ENCODE measurements at places on chromosomes 11 and 22.

GRCh38 chr11:74312326-74312725 lies 886 bp upstream of the P4HA3 start:
- DNase-seq = no peak

- DNase-seq = no peak
These were observed 690.2 kb downstream of the NTM start for GRCh38 chr11:132060567-132060966.

- DNase-seq = no peak
These were observed 29.6 kb upstream of the SNX19 start for GRCh38 chr11:130945896-130946295.

GRCh38 chr11:79744941-79745340 lies 304.1 kb upstream of the TENM4 start:
- DNase-seq = no peak

- DNase-seq = no peak
These were observed 1253.3 kb downstream of the TBC1D22A start for GRCh38 chr22:48015701-48016100.

- DNase-seq = no peak
These were observed 1.5 kb downstream of the TRIM6 start for GRCh38 chr11:5597953-5598352.

GRCh38 chr22:50162391-50162956 lies 8.1 kb upstream of the PANX2 start:
- DNase-seq = no peak

- no peak for DNase-seq
These were observed 16.7 kb upstream of the ALDH3B2 start for GRCh38 chr11:67691149-67691548.

DNA sequence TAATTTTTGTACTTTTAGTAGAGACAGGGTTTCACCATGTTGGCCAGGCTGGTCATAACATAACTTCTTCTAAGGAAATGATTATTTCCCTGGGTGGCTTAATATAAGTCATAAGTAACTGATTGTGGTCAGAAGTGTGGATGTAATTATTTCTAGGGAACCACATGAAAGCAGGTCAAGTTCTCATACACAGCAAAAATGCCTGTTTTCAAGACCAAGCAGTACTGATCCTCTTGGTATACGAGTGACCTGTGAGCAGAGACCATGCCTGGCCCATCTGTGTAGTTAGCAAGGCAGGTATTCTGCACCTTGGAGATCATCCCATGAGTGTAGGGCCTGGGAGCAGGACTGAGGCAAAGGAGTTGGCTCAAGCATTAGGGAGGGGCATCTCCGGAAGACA lies 32.5 kb upstream of the NUCB2 start:
- no peak for DNase-seq

GRCh38 chr11:12629601-12630313 lies 44.5 kb upstream of the TEAD1 start:
- no peak for DNase-seq

DNA sequence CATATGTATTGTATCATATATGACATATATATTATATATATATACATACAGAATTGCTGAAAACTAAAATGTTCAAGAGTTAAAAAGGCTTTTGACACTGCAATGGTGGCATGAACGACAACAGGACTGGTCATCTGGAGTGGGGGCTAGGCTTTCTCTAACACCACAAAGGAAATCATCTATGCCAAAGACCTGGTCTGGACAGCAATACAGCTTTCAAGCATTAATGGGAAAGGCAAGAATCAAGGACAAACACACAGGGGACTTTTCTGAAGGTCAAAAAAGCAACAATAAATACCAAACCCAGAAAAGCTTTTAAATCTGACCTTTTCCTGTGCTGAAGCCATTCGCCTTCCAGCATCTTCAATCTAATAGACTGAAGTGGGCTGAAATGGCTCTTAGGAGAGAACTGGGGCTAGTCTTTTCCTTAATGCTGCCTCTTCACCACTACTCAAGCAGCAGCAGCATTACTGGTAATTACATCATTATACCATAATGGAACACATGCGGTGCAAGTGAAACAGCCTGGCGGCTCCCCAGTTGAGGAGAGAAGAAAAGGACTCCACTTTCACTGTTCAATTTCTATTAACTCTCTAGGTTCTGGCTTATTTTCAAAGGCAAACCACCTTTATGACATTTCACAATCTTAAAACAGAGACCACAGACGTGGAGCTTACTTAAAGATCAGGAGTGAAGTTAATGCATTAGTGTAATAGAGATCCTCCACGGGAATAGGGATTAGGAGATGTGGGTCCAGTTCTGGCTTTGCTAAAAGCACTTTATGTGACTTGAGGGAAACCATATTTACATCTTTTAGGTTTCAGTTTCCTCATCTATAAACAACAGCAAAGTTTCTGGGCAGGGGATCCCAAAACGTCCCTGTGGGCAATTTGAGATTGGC lies 63.0 kb downstream of the GAB2 start:
- no peak for DNase-seq

GRCh38 chr11:23569547-23569946 lies 709.3 kb upstream of the CCDC179 start:
- DNase-seq = no peak

- no peak for DNase-seq
These were observed 128.9 kb downstream of the RBFOX2 start for GRCh38 chr22:35899736-35900135.

GRCh38 chr22:46025225-46025972 lies 48.4 kb upstream of the WNT7B start:
- no peak for DNase-seq

- DNase-seq = peak; percentile 28
These were observed at the start of gene MN1 for GRCh38 chr22:27801616-27802345. Gene MN1 (minus strand): TSS chr22:27801756. CDS start chr22:27800543, 1,213 bp downstream.

DNA sequence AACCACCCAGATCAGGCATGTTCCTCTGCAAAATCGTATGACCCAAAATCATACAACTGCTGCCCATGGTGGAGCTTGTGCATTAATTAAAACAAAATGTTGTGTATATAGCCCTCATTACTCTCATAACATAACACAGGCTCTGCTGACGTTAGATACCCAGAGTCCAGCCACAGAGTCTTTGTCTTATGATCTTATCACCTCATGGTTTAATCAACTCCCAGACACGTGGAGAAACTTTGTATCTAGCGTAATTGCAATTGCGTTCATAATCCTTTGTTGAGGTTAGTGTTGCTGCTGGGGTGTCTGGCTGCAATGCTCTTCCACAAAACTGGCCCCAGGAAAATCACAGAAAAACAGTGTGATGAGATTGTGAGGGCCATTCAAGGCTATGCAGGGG lies 5.0 kb upstream of the APOL1 start:
- no peak for DNase-seq

DNA sequence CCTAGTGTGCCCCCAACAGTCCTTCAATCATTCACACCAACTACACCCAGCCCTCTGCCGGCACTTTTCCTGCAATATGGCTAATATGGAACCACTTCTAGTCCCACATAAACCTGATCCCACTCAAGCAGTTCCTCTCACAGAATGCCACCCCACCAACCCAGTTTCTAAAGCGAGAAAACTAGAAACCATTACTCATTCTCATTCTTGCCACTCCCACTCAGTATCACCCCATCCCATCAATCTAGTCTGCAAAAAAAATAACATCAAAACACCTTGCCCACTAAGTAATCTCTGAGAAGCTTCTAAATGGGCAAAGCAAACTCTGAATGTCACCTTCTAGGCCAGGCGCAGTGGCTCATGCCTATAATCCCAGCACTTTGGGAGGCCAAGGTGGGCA lies 17.9 kb downstream of the NAP1L4 start:
- DNase-seq = no peak

Data from CD4-positive, alpha-beta T cell treated with Interferon alpha-2 for 1 hour (primary cell).